ENCODE measurements at places on chromosomes 2 and 18.

DNA sequence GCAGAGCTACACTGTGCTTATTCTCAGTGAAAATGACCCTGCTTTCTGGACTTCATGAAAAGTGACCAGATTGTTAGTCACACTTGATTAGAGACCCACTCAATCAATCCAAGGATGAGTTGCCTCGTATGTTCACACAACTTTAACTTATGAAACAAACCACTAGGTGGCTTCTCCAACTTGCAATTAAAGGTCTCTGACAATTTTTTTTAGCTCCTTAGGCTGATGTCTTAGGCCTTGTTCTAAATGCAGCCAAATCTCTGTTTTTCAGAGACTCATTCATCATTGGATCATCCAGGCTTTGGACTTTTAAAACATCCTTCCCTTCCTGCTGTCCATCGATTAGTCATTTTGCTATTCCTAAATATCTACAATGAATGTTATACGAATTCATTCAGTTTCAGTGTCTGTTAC is 63.4 kb downstream of the MREG start:
- no peak for DNase-seq

GRCh38 chr2:206415618-206416243 is 27.6 kb upstream of the ADAM23 start:
- DNase-seq = no peak

DNA sequence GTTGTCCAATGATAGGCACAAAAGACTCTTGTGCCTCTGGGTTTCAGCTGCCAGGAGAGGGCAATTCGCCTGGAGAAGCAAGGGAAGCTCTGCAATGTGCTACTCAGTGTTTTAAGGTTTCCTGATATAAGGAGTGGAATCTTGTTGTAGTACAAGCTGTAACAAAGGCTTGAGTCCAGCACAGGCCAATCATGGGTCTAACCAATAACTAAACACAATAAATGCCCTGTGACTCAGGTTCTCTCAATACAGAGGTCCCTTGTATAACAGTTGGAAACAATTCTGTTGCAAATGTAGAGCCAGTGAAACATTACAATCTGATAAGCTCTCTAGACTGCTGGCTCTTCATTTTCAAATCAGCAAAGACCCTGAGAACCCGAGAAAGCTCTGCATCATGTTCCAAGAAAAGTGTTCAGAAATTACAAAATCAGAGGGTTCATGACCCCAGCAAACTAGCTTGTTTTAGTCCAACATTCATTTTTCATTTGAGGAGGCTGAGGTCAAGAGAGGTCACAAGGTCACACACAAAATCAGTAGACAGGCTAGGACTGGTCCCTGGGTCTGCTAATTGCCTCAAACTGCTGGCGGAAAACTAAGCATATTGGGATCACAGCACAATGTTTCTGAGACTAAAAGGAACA is 59.0 kb upstream of the DNMT3A start:
- DNase-seq = no peak

- no peak for DNase-seq
Measured at GRCh38 chr2:221267773-221268425, 304.2 kb downstream of the EPHA4 start.

- no peak for DNase-seq
Measured at GRCh38 chr2:148812306-148812705, 62.7 kb upstream of the KIF5C start.

Measured in stimulated activated CD4-positive, alpha-beta T cell treated with anti-CD3 and anti-CD28 coated beads, Interleukin-15, amount 100 ng/mL, for 48 hours (primary cell).